ENCODE measurements at places on chromosomes 6 and 20. TPM values are rescaled to one million over a fixed set of nuclear protein-coding genes. Genes with fewer than 3 reads are reported as not detected.
A peak's percentile ranks its signal among the peaks of the same experiment; 100 is the strongest.

- H3K27ac ChIP-seq = no peak overlapping the region
- H3K36me3 ChIP-seq = peaks cover 4% of the 10 kb centered on the region
- H3K4me3 ChIP-seq = no peak overlapping the region
- H3K4me1 ChIP-seq = no peaks in the 10 kb centered on the region
- no peak for DNase-seq
These were observed 12.1 kb downstream of the OGFRL1 start for GRCh38 chr6:71300561-71301168.

GRCh38 chr20:35710039-35710438, 10.8 kb downstream of the ROMO1 start:
- H3K27ac ChIP-seq = no peak overlapping the region
- no peak overlapping the region for H3K4me3 ChIP-seq
- H3K4me1 ChIP-seq = peaks cover 3% of the 10 kb centered on the region

DNA sequence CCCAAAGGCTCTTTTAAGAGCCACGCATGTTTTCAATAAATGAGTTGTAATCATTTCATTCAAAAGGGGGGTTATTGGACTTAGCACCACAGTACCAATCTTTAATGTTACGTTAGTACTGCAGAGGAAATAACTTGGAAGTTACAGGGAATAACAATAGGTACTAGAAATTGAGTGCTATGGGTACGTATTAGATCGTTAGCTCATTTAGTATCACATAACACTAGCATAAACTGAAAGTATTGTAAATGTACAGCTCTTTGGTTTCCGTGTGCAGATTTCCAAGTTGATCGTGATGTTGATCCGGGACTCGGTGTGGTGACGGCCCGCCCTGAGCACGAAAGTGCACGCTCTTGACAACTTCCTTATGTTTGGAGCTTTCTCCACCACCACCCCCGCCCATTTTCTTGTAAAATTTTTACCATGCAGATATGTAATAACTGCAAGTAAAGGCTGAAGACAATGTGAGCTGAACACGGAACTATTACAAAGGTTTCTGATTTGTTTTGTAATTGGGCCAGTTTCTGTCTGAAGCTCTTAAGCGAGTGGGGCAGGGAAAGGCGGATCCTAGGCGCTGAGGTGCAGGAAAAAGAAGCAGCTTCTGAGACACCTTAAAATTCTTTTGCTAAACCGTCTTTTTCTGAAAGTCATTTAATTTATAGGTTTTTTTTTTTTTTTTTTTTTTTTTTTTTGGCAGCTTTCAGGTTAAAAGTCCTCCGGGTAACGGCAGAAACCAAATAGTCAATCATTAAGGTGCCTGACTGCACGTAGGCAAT, 71.5 kb downstream of the HFE start:
- no peaks in the 10 kb centered on the region for H3K27me3 ChIP-seq
- H3K4me1 ChIP-seq = no peaks in the 10 kb centered on the region
- peak; percentile 69 for DNase-seq
- H3K36me3 ChIP-seq = no peaks in the 10 kb centered on the region

- no peaks in the 10 kb centered on the region for H3K4me1 ChIP-seq
- no peaks in the 10 kb centered on the region for H3K36me3 ChIP-seq
- DNase-seq = no peak
- H3K27me3 ChIP-seq = no peaks in the 10 kb centered on the region
- H3K27ac ChIP-seq = no peak overlapping the region
These were observed 10.8 kb upstream of the NHSL1 start for GRCh38 chr6:138510093-138510492.

DNA sequence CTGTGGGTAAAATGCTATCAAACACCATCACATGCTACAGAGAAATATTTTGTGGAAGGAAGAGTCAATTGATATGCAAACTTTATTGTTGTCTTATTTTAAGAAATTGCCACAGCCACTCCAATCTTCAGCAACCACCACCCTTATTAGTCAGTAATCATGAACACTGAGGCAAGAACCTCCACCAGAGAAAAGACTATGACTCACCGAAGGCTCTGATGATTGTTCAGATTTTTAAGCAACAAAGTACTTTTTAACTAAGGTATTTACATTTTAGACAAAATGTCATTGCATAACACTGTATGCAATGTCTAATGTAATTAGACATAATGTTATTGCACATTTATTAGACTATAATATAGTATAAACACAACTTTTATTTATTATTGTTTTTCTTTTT, 26.2 kb upstream of the MMP24 start:
- no peaks in the 10 kb centered on the region for H3K4me1 ChIP-seq
- H3K36me3 ChIP-seq = no peaks in the 10 kb centered on the region
- H3K27ac ChIP-seq = no peak overlapping the region
- no peak overlapping the region for H3K4me3 ChIP-seq
- H3K27me3 ChIP-seq = no peaks in the 10 kb centered on the region
- no peak for DNase-seq

- H3K4me1 ChIP-seq = no peaks in the 10 kb centered on the region
- no peaks in the 10 kb centered on the region for H3K27me3 ChIP-seq
- H3K27ac ChIP-seq = no peak overlapping the region
- DNase-seq = no peak
These were observed 102.6 kb downstream of the LAMP5 start for GRCh38 chr20:9616833-9617461.

DNA sequence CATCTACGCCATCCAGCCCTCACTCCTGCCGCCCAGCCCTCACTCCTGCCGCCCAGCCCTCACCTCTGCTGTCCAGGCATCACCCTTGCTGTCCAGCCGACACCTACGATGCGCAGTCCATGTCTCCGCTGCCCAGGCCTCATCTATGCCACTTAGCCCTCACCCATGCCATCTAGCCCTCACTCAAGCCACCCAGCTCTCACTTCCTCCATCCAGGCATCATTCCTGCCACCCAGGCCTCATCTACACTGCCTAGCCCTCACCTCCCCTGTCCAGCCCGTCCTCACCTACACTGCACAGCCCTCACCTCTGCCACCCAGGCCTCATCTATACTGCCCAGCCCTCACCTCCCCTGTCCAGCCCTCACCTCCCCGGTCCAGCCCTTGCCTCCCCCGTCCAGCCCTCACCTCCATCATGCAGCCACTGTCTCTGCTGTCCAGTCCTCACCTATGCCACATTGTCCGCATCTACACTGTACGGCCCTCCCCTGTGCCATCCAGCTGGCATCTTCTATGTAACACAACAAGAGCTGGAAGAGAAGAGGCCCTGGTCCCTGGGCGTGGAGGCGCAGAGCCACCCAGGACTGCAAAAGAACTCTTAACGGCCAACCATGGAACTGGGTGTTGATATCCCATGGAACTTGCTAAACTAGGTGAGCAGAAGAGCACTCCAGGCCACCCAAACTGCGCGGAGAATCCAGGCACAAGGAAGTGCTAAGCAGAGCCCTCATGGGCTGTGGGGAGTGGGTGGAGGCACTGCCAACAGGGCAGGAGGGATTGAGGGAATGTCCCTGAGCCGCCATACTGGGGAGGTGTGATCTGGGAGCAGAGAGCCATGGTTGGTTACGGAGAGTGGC, 31.0 kb downstream of the RNASET2 start:
- no peaks in the 10 kb centered on the region for H3K27me3 ChIP-seq
- no peak for DNase-seq
- no peaks in the 10 kb centered on the region for H3K4me1 ChIP-seq
- peaks cover 3% of the 10 kb centered on the region for H3K36me3 ChIP-seq
- no peak overlapping the region for H3K4me3 ChIP-seq
- no peak overlapping the region for H3K27ac ChIP-seq

DNA sequence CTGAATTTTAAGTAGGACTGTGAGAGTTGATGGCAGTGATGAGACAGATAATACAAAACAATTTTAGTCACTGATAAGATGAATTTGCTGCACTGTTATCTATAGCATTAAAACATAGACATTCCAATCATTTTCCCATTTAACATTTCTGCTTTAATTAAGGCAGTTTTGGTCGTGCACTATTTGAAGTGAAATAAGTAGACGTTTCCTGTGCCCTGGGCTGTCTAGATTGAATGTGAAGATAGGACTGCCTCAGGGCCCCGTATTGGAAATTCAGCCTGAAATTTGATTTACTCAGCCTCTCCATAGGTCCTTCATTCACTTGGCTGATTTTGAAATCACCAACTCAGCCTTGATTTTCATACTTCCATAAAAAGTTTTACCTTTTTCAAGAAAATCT, 48.3 kb downstream of the ARID1B start:
- H3K36me3 ChIP-seq = no peaks in the 10 kb centered on the region
- DNase-seq = no peak
- H3K27ac ChIP-seq = no peak overlapping the region
- H3K4me1 ChIP-seq = peaks cover 7% of the 10 kb centered on the region
- no peak overlapping the region for H3K4me3 ChIP-seq

DNA sequence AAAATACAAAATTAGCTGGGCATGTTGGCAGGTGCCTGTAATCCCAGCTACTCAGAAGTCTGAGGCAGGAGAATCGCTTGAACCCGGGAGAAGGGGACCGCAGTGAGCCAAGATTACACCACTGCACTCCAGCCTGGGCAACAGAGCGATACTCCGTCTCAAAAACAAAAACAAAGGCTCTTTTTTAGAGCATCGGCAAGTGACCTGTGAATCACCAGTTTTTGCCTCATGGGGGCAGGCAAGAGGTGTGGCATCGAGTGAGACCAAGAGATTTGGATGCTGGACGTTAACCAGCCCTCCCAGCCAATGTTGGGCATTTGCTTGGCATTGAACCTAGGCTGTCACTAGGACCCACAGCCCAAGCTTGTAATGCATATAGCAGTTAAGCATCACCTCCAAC, 14.6 kb upstream of the CDK5RAP1 start:
- H3K4me3 ChIP-seq = no peak overlapping the region
- no peak overlapping the region for H3K27ac ChIP-seq
- no peaks in the 10 kb centered on the region for H3K4me1 ChIP-seq
- no peak for DNase-seq
- no peaks in the 10 kb centered on the region for H3K36me3 ChIP-seq

DNA sequence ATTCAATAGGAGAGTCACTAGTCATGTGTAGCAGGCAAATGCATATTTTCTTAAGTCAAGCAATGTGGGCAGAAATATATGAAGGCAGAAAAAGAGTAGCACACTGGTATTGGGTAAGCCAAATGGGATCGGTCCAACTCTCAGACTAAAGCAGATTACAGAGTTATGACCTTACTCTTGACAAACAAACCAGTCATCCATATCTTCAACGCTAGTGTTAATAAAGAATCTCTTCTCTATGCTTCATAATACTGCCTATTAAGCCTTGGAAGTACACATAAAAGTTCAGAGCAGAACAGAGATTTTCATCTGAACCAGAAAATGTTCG, 320.2 kb upstream of the JARID2 start:
- no peak overlapping the region for H3K27ac ChIP-seq
- no peak for DNase-seq
- no peaks in the 10 kb centered on the region for H3K4me1 ChIP-seq
- H3K4me3 ChIP-seq = no peak overlapping the region
- H3K36me3 ChIP-seq = no peaks in the 10 kb centered on the region
- H3K27me3 ChIP-seq = no peaks in the 10 kb centered on the region

- H3K4me1 ChIP-seq = no peaks in the 10 kb centered on the region
- no peaks in the 10 kb centered on the region for H3K36me3 ChIP-seq
- H3K4me3 ChIP-seq = no peak overlapping the region
- H3K27me3 ChIP-seq = no peaks in the 10 kb centered on the region
- no peak overlapping the region for H3K27ac ChIP-seq
- DNase-seq = no peak
These were observed 1195.4 kb upstream of the EYS start for GRCh38 chr6:66902457-66902856.

DNA sequence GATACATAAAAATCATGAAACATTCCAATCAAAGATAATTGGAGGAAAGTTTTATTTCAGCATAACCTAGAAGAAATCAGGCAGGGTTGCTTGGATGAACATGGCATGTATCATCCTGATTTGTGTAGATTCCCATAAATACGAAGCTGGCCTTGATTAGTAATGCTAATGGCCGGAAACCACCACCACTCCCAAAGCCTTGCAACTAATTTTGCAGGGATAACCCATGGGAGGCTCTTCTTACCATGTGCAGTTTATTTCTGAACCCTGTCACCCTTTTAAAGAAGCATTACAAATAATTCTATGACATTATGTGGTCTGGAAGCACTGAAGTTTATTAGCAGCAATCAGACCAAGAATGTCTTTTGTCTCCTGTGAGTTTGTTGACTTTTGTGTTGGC, 80.8 kb downstream of the AIG1 start:
- no peak for DNase-seq
- no peaks in the 10 kb centered on the region for H3K27me3 ChIP-seq
- H3K36me3 ChIP-seq = peaks cover 3% of the 10 kb centered on the region
- H3K27ac ChIP-seq = no peak overlapping the region

GRCh38 chr6:132190815-132191175, 210.5 kb downstream of the MOXD1 start:
- H3K36me3 ChIP-seq = no peaks in the 10 kb centered on the region
- H3K4me1 ChIP-seq = no peaks in the 10 kb centered on the region
- no peak overlapping the region for H3K4me3 ChIP-seq
- H3K27ac ChIP-seq = peak overlapping the region; percentile 74
- H3K27me3 ChIP-seq = no peaks in the 10 kb centered on the region

- no peaks in the 10 kb centered on the region for H3K4me1 ChIP-seq
- no peak for DNase-seq
- peak overlapping the region; percentile 98 for H3K27ac ChIP-seq
- H3K36me3 ChIP-seq = no peaks in the 10 kb centered on the region
- H3K27me3 ChIP-seq = no peaks in the 10 kb centered on the region
- H3K4me3 ChIP-seq = peak overlapping the region; percentile 85
These were observed 1.8 kb downstream of the PTPRK start for GRCh38 chr6:128518434-128519131.

DNA sequence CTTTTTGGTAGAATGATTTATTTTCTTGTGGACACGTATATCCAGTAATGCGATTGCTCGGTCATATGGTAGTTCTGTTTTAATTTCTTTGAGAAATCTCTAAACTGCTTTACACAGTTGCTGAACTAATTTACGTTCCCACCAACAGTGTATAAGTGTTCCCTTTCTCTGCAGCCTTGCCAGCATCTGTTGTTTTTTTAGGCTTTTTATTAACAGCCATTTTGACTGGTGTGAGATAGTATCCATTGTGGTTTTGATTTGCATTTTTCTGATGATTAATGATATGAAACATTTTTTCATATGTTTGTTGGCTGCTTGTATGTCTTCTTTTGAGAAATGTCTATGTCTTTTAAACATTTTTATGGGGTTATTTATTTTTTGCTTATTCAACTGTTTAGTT, 196.7 kb downstream of the MOXD1 start:
- no peak overlapping the region for H3K4me3 ChIP-seq
- no peak for DNase-seq
- no peak overlapping the region for H3K27ac ChIP-seq
- H3K36me3 ChIP-seq = no peaks in the 10 kb centered on the region

- peak overlapping the region; percentile 96 for H3K4me3 ChIP-seq
- H3K4me1 ChIP-seq = peaks cover 13% of the 10 kb centered on the region
- no peaks in the 10 kb centered on the region for H3K27me3 ChIP-seq
- H3K36me3 ChIP-seq = no peaks in the 10 kb centered on the region
These were observed 39.2 kb downstream of the GNAS start for GRCh38 chr20:58891718-58892140.

Gene CRISP2
- not detected for total RNA-seq

Gene PCED1A
- 23.4 TPM for total RNA-seq

Gene SOX18
- 3.2 TPM for total RNA-seq

Gene FOXS1
- 0.98 TPM for total RNA-seq

Gene TXLNB
- total RNA-seq = 2.9 TPM

Gene DYNLT1
- total RNA-seq = 48.2 TPM

Gene MAS1
- total RNA-seq = not detected

Gene ERVFRD-1
- 0.80 TPM for total RNA-seq

Gene TDRD6
- 2.5 TPM for total RNA-seq

Gene LINC00237
- not detected for total RNA-seq

Gene SLC24A3
- 5.9 TPM for total RNA-seq

Gene CPXM1
- 28.5 TPM for total RNA-seq

All from breast epithelium (tissue), 4 donors.